HT-29 (cell line): ENCODE measurements at places on chromosomes 4 and X.

DNA sequence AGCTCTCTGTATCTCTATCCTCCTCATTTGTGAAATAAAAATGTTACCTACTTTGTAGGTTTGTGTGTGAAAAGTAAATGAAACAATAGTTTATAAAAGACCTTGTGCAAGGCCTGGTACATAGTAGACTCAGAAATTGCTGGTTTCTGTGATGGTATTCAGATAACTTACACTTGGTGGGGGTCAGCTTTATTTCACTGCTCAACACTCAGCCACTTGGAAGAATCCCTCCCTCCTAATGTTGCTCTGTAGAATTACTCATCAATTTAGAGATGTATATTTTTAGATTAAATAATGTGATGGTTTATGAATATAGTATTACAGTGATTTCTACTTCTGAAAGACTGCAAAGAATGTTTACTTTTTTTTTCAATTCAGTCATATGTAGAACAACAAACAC lies 32.7 kb downstream of the SMARCAD1 start:
- no peak for DNase-seq

DNA sequence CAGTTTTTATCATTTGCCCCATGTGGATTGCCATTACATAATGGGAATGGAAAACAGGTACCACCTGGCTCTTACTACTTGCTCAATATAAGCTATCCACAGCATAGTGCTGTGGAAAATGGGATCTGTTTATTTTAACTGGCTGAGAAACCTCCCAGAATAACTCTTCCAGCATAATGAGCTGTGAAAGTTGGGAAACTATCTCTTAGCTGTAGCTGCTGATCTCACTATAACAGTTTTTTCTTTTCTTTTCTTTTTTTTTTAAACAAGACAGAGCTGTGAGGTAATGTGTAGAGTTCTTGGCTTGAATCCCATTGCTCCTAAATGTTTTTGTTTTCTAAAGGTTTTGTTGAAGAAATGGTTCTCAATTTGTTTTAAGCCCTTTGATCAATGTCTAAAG lies 988.3 kb downstream of the PCDH19 start:
- DNase-seq, result no peak

DNA sequence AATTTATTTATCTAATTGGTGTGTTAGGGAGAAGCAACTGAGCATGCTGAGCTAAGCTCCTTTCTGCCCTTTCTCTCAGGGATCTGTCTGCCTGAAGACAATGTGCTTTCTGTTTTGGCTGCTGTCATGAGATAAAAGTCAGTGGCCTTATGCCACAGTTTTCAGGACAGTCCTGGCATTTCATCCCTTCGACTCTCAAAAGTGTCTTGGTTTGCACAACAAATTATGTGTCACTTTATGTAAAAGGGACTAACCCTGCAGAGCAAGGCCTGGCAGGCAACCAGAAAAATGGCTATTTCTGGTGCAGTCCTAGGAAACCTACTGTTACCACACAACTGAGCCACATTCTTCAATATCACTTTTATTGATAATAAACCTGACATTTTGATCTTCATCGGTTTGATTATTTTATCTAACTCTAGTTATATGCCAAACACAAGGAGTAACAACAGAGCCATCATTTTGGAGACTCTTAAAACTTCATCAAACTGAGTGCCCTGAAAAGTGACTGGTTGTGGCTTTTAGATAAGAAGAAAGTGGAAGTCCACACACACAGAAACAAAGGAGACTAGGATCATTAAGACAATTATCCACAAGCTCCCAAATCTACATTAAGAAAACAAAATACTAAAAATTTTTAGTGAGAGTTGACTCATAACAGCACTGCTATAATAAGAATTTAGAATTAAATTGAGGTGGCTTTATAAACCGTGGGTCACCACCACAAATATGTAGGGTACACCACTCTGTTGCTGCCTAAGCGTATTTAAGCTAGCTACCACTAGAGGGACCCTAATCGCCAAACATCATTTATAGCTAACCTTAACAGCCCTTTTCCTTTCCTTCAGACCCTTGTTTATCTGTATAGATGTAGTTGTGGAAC lies 95.9 kb upstream of the PTPN13 start:
- peak; percentile 78 for DNase-seq

- DNase-seq, result peak; percentile 79
Observed at GRCh38 chr4:173168396-173169177, at the start of gene GALNT7. Gene GALNT7, plus strand, starts transcription at chr4:173168811. Its CDS starts 25 bp downstream, at chr4:173168836.

- DNase-seq, result no peak
Observed at GRCh38 chrX:120647127-120647526, 17.3 kb upstream of the C1GALT1C1 start.

- DNase-seq, result no peak
Observed at GRCh38 chrX:8244301-8244700, 73.2 kb upstream of the VCX2 start.

- peak; percentile 75 for DNase-seq
Observed at GRCh38 chr4:72302981-72303704, 265.9 kb downstream of the ADAMTS3 start.

DNA sequence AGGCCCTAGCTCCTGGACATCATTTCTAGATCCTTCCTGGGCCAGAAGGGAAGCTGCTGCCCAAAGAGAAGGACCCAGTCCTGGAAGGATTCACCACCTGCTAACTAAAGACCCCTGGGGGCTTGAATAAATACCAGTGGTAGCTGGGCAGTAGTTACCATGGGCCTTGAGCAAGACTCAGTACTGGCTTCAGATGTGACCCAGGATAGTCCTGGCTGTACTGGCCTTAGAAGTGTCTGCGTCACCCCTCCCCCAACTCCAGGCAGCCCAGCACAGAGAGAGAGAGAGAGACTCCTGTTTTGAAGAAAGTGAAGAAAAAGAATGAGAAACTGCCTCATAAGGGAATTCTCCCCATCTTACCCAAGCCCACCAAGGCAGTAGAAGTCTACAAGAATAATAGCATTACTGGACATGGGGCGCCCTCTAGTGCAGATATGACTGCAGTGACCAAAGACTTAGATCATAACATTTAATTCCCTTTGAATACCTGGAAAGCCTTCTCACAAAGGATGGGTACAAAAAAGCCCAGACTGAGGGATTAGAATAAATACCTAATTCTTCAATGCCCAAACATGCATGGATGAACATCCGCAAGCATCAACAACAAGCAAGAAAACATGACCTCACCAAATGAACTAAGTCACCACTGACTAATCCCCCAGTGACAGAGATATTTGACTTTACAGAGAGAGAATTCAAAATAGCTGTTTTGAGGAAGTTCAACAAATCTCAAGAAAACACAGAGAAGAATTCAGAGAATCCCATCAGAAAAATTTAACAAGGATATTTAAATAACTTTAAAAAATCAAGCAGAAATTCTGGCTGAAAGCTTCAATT lies 171.8 kb downstream of the HNRNPD start:
- peak; percentile 80 for DNase-seq

DNA sequence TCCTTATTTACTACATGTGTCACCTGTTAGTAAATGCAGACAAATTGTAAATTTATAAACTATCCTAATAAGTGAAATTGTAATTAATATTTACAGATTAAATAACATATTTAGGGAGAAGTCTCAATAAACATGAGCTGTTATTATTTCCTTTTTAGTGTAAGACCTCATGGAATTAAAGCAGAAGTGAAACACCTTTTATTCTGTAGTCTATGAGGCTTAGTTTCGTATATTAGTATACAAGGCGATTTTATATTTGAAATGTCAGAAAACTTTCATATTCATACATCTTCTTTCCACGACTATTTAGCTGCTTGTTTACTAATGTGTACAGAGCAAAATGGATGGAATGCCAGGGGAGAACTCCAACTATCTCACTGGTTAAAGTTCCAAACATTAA lies 414.4 kb downstream of the ARHGAP24 start:
- no peak for DNase-seq
